Esophagus squamous epithelium (tissue), 5 donors: ENCODE measurements at places on chromosomes 7 and 10.

DNA sequence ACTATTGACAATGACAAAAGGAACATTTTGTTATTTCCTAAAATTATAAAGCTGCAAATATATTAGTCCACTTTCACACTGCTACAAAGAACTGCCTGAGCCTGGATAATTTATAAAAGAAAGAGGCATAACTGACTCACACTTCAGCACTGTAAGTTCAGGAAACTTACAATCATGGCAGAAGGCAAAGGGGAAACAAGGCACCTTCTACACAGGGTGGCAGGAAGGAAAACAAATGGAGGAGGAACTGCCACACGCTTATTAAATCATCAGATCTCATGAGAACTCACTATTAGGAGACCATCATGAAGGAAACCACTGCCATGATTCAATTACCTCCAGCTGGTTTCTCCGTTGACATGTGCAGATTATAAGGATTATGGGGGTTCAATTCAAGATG lies 203.1 kb downstream of the TPK1 start:
- DNase-seq = no peak

DNA sequence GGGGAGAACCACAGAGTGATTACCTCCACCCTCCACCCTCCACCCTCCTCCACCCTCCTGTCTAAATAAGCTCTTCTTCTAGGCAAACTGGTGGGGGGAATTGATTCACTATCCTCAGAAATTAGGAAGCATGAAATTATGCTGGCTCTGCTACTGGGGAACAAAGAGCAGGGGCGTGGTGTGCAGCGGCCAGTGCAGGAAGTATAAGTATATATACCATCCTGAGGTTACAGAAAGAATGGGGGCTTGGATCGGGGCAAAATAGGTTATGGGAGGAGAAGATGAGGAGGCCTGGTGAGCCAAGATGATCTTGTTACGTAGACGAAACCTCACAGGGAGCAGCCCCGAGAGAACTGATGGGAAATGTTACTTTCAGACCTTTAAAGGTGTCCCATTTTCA lies 49.1 kb downstream of the SYPL1 start:
- DNase-seq = no peak

GRCh38 chr10:5071411-5072198 lies 22.6 kb upstream of the AKR1C3 start:
- DNase-seq = no peak

- no peak for DNase-seq
Measured at GRCh38 chr7:26379711-26380110, 88.0 kb downstream of the SNX10 start.
